ENCODE measurements at places on chromosomes 2 and 18.

DNA sequence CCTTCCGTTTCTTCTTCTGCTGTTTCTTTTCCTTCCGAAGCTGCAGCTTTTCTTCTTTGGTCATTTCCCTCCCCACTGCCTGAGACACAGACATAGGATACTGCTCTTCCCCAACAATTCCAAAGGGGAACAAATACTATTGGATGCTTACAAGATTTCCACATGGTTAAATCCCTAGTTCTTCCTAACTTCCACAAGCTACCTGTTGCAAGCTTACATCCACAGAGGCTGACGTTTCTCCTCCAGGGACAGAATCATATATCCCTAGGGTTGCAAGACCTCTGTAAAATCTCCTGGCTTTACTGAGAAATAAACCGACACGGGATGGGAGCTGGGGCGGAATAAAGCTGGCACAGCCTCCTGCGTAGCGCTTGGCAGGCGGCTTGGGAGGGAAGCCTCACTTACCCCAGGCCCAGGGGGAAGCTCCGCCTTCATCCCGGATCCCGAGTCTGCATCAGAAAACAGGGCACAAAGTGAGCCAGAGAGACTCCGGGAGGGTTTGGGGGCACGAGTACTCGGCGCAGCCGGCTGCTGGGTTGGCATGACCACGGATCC is 590 bp downstream of the EIF2B4 start:
- peak; percentile 37 for DNase-seq

DNA sequence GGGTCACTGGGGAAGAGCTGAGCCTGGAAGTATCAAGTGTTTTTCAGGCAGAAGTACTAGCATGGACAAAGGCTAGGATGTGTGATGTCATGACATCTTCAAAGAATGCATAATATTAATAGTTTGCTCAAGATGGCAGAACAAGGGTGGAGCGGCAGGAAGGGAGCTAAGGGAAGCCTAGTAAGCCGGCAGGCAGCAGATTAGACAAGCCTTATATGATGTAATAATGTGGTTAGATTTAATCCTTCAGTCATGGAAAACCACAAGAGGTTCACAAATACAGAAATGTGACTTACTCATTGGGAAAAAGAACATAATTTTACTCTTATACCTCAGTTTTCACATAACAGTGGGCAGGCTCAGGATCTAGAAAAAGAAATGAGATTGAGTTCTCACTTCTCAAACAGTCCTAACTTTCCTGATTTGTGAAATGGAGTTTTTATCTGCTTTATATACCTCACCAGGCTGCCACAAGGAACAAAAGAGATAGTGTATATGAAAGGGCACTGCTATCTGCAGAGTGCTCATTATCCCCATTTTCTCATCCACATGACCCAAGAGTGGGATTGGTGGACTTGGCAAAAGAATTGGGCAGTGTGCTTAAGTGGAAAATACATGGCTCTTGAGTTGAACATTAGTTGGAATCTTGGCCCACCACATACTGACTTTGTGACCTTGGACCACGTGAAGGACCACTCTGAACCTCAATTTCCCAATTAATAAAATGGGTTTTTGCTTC is 89.1 kb upstream of the LHCGR start:
- no peak for DNase-seq

DNA sequence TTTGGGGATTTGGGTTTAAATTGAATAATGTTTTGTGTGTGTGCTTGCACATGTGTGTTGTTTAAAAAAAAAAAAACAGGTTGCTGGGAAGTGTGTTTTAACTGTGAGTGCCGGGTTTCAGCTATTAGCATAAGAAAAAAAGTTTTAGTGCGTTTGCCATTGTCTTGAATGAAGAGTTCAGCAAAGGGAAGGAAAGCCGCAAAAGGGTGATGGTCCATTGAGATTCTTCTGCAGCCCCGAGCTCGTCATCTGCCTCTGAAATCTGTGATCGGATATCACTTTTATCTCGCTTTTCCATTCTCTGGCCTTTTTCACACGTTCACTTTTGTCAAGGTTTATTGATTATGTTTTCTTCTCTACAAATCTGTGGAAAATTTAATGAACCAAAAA is 4.7 kb downstream of the GLI2 start:
- DNase-seq, result no peak

DNA sequence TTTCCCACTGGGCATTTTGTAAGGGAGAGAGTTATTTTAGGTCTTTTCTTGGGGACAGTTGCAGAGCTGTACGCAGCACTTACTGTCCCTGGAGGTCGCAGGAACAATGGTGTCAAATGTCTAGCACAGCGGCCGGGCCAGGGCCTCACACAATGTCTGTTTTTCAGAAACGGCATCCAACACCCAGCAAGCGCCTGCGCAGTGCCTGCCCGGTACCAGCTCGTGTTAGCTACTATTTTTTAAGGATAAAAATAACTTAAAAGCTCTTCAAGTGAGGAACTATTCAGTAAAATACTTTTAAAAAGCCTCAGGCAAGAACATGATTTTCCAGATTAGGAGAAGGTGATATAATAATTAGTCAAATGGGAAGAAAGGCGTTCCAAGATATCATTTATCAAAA is 90.0 kb downstream of the MBP start:
- no peak for DNase-seq

GRCh38 chr2:43039376-43040080 is 186.9 kb downstream of the ZFP36L2 start:
- DNase-seq, result no peak

DNA sequence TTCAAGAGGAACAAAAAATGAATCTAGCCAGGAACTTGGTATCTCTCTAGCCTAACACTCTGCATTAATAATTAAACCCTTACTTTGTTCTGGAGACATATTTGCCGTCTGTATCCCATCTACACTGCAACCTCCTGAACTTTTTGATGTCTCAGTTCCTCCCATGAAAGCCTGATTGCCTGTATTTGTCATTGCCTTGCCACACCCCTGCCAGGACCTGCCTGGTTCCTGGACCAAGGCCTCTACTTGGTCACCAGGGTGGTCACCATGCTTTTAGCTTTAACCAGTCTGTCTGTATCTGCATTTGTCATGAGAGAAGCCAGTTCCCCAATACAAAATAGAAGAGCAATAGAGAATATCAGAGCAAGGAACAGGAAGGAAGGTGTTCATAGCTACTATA is 58.8 kb upstream of the NOL4 start:
- no peak for DNase-seq

DNA sequence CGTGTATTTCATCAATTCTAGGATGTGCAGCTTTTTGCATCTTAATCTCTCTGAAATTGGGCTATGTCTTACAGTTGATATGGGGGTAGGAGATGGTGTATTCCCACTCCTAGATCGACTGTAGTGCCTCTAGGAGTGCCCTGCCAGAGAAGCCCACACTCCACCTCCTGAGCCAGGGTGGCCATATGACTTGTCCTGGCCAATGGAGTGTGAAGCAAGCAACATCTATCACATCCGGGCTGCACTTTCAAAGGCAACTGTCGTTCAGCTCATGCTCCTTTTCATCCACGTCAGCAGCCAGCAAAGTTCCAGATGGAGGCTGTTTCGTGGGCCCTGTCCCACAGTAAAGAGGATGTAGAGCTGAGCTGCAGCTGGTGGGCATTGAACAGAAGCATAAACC is 149.4 kb upstream of the SLC1A4 start:
- DNase-seq, result no peak

- no peak for DNase-seq
Measured at GRCh38 chr18:78753240-78753639, 226.4 kb upstream of the SALL3 start.

- DNase-seq, result peak; percentile 20
Measured at GRCh38 chr2:199019898-199020507, 437.7 kb downstream of the SATB2 start.

- peak; percentile 28 for DNase-seq
Measured at GRCh38 chr2:215607766-215608165, 171.9 kb upstream of the FN1 start.

DNA sequence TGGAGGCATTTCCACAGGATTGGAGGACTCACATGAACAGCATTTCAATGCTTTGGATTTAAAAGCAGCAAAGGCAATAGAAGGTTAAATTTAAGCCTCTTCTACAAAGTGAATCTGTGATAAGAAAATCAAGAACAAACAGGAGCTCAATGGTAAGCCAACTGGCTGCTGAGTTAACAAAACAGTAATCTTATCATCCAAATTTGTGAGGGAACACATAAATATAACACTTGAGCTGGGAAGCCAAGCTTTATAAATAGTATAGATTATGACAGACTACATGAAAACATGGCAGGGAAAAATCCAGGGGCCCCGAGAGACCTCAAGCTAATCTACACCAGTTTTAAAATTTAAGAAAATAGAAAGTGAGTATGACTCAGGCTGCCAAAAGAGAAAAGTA is 108.5 kb upstream of the PGAP1 start:
- no peak for DNase-seq

DNA sequence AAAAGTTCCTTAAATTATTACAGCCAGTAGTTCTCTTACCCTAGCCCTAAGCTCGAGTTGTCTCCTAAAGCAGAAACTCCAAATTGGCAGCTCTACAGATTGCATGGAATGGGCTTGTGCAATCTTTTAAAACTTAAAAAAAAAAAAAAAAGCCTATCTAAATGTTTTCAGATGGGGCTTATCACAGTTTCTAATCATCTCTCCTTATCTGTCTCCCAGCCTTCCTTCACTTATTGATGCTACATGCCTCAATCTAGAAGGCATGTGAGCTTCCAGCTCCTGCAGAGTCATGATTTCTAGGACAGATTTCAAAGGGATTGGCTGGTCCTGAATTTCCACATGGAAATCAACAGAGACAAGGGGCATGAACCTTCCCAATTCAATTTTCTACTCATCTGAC is 33.1 kb upstream of the PELI1 start:
- no peak for DNase-seq

- no peak for DNase-seq
Measured at GRCh38 chr2:43486603-43487002, 109.2 kb downstream of the THADA start.

GRCh38 chr2:142218471-142218870 is 87.7 kb upstream of the LRP1B start:
- no peak for DNase-seq

- no peak for DNase-seq
Measured at GRCh38 chr2:234841321-234842015, 110.3 kb upstream of the SH3BP4 start.

DNA sequence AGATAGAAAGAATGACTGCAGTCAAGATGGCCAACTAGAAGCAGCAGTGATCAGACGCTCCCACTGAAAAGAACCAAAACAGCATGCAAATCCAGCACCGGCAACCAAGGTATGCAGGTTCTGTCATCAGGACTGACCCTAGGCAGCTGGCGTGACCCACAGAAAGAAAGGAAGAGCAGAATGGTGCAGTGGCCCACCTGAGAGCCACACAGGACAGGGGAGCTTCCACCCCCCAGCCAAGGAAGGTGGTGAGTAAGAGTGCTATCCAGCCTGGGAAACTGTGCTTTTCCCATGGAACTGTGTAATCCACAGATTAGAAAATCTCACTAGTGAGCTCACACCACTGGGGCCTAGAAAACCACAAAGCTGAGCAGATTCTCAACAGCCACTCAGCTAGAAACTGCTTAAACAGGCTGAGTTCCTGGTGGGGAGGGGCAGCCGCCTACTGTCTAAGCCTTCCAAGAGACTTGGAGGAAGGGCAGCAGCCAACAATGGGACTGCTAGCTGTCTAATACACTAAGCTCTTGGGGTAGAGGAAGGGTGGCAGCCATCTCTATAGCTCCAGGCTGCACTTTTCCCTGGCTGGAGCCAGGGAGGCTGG is 127.9 kb downstream of the EVA1A start:
- DNase-seq, result no peak

- DNase-seq, result no peak
Measured at GRCh38 chr2:242011167-242011513, 141.6 kb downstream of the RTP5 start.

DNA sequence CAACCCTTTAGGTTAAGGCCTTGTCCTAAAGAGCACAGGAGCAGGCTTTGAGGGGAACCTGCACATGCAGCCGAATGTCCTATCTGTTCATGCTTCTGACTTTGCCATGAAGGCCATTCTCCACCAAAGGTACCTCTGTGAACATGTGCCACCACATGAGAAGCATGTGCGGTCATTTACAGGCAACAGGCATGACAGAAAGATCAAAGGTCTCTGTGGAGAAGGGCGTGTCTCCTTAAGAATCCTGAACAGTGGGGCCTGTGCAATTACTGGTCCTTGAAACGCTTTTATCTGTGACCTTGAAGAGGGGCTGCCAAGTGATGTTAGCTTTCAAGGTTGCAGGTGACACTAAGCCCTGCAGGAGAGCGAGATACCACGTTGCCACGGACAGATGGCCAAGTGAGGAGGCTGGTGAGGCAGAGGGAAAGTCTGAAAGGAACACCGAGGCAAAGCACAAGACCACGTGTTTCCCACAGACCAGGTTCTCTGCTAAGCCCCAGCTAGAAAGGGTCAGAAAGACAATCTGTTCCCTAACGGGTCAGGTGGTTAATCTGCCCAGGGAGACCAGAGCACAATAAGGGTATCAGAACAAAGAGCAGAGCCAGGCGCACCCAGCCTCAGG is 19.5 kb upstream of the POMC start:
- DNase-seq, result no peak

DNA sequence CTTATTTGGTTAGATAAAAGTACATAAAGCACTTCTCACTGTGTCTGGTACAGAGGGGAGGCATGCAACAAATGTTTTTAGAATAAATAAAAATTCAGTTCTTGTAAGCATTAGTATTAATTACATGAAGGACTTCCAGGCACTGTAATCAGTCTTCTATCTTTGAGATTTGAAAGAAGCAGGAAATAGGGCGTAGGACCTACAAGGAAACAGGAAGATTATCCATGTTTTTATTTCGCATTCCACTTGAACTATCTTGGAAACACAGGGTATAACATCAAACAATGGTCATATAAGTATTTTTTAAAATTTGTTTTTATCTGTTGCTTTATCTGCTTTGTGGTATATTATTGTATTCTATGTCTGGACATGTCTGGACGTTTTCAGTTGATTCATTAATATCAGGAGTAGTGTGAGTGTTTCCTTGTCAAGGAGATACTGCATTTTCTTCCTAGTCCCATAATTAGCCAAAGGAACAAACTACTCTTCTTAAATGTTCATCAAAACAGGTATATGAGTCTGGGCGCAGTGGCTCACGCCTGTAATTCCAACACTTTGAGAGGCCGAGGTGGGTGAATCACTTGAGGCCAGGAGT is 32.5 kb downstream of the BMPR2 start:
- DNase-seq, result no peak

DNA sequence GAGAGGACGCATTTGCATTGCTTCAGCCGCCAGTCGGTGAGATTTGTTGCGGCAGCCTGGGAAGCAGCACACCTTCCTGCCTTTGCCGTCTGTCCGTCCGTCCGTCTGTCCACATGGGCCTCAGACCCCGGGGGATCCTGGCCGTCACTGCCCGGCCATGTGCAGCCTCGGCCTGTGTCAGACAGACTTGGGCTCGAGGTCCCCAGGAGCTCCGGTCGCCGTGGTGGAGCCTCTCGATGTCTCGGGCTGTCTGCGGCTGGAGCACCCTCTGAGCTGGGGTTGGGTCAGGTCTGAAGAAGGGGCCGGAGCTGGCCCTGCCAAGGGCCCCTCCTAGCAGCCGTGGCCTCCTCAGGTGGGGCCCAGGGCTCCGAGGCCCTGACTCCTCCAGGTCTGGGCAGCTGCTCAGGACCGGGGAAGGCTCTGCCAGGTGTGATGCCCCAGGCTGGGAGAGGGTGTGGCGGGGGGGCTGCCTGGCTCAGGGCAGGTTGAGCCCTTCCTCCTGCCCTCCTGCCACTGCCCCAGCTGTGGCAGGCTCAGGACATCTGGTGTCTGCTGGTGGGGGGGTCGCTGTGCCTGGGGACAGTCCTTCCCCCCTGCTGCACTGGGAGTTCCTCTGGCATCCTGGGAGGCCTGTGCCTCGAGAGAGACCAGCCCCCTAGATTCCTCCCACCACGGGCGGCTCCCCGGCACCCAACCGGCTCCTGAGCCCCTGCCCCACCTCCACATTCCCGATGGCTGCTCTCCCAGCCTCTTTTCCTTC is 11.8 kb downstream of the NEU4 start:
- no peak for DNase-seq

- no peak for DNase-seq
Measured at GRCh38 chr2:78237704-78238103, 715.5 kb upstream of the LRRTM4 start.
